ENCODE measurements at places on chromosomes 3 and 15. TPM values are rescaled to one million over a fixed set of nuclear protein-coding genes. Genes with fewer than 3 reads are reported as not detected.

NR1I2 gene
- total RNA-seq = not detected

SLCO2A1 gene
- total RNA-seq = 0.22 TPM

OR4M2 gene
- not detected for total RNA-seq

GATM gene
- 2.3 TPM for total RNA-seq

XCR1 gene
- not detected for total RNA-seq

FOXL2 gene
- total RNA-seq = 4.2 TPM

GPR176 gene
- total RNA-seq = 8.8 TPM

ANKRD63 gene
- 0.40 TPM for total RNA-seq

NSMCE3 gene
- total RNA-seq = 15.0 TPM

CYP8B1 gene
- total RNA-seq = not detected

CMTM7 gene
- total RNA-seq = 36.8 TPM

DGKG gene
- total RNA-seq = 7.3 TPM

COL6A5 gene
- total RNA-seq = not detected

RYR3 gene
- total RNA-seq = 0.07 TPM

PODXL2 gene
- total RNA-seq = 10.0 TPM

SLC6A6 gene
- total RNA-seq = 97.2 TPM

KAT2B gene
- total RNA-seq = 5.9 TPM

BNC1 gene
- total RNA-seq = 0.65 TPM

NPAP1 gene
- total RNA-seq = not detected

SPTBN5 gene
- 0.17 TPM for total RNA-seq

ST3GAL6 gene
- 0.68 TPM for total RNA-seq

SYNM gene
- 28.6 TPM for total RNA-seq

DLEC1 gene
- 0.09 TPM for total RNA-seq

PPARG gene
- 39.5 TPM for total RNA-seq

ISLR gene
- total RNA-seq = 0.21 TPM

All from A549 treated with AZD2906 at 1 μM for 4 hours (cell line).